ENCODE measurements at places on chromosomes 5 and 9.

- no peak for DNase-seq
These were observed 31.4 kb upstream of the ERAP1 start for GRCh38 chr5:96839071-96839592.

- no peak for DNase-seq
These were observed 11.8 kb downstream of the IL6ST start for GRCh38 chr5:55982957-55983381.

DNA sequence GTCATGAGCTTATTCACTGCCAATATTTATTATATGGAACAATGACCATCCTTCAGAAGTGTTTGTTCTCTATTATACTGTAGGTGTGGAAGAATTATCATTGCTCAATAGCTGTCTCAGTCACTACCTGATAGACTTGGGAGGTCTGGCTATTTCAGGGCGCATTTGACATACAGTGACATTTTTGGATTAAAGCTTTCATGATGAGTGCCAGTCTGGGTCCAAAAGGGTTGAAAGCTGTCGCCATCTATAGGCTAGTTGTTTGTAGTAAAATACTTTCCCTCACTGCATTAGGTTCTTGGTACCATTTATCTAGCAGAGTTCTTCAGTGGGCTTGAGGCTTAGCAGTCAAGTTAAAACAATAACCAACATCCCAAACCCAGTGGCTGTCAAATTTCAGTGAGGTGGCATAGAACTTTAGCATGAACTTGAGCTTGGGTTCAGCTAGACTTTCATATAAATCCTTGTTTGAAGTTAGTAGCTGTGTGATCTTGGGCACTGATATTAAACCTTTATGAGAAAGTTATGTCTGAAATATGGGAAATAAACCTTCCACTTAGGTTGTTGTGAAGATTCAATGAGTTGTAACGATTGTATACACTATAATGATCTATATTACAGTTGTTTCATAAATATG is 110.5 kb upstream of the CDKN2B start:
- no peak for DNase-seq

DNA sequence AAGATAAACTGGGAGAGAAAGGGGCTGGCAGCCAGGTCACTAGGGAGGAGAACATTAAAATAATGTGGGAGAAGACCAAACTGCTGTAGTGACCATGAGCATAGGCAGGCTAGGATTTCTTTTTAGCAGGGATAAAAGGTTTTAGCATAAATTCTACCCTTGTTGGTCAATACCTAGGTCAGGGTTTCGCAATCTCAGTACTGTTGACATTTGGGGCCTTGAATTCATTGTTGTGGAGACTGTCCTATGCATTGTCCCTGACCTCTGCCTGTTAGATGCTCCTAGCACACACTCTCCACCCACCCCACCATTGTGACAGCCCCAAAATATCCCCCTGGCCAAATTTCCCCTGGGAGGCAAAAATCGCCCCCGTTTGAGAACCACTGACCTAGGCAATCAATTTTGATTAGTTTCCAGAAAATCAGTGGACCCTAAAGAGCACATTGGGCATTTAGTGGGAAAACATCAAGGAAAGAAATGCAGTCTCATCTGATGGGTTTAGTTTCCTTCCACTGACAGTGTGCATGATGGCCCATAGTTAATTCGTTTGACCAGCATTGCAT is 181.4 kb downstream of the NTRK2 start:
- no peak for DNase-seq

DNA sequence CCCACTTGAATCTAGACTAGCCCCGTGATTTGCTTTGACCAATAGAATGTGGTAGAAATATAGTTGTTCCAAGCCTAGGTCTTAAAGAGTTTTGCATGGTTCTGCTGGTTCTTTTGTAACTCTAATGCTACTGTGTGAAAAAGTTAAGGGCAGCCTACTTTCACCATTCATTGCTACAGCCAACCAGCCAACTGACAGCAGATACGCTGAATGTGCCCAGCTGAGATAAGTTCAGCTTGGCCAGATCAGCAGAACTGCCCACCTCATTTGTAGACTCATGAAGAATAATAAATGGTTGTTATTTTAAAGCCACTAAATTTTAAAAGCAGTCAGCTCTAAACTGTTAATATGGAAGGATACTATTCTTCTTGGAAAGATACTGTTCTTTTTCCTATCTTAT is 23.9 kb downstream of the NR3C1 start:
- DNase-seq: no peak

- DNase-seq: no peak
These were observed 36.0 kb downstream of the WHRN start for GRCh38 chr9:114469091-114469853.

- DNase-seq: no peak
These were observed 32.9 kb upstream of the STX17 start for GRCh38 chr9:99873531-99873930.

GRCh38 chr5:67677422-67677970 is 480.9 kb upstream of the CD180 start:
- DNase-seq: no peak

GRCh38 chr9:109886617-109887016 is 106.6 kb downstream of the PALM2AKAP2 start:
- DNase-seq: no peak

DNA sequence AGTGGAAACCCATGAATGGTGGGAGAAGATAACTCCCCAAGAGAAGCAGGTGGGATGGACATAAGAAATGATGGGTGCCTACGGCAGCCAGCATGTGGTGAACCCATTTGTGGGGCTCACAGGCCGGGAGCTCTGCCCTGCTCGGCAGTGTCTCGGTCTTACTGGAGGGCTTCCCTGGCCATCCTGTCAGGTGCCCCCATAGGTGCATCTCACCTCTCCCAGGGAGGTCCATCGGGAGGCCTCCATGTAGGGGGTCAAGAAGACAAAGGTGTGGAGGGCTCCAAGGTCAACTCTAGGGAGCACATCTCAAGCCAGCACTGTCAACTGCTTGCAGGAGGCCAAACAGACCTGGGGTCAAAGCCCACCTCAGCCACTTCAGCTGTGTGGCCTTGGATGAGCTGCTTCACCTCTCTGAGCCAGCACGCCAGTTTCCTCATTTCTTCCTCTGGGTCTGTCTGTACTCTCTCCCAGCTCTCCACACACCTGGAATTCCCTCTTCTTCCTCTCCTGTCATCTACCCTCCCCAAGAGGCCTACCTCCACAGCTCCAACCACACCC is 10.5 kb upstream of the ADGRD2 start:
- DNase-seq: no peak

DNA sequence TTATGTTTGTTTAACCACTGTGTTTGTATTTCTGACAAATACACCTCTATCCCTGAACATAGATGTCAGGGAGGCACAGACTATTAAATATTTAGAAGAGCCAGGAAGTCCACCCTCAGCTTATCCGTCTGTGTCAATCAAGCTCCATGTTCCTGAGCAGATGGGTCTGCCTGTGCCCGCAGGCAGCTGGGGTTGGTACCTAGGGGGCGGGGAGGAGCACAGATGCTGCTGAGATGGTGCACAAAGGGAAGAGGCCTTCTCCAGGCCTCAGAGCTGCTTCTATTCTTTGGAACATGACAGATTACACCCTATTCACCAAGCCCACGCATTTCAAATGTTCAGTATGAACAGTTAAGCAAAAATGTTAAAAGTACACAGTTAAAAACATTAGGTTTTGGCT is 142.1 kb downstream of the EPB41L4A start:
- no peak for DNase-seq

DNA sequence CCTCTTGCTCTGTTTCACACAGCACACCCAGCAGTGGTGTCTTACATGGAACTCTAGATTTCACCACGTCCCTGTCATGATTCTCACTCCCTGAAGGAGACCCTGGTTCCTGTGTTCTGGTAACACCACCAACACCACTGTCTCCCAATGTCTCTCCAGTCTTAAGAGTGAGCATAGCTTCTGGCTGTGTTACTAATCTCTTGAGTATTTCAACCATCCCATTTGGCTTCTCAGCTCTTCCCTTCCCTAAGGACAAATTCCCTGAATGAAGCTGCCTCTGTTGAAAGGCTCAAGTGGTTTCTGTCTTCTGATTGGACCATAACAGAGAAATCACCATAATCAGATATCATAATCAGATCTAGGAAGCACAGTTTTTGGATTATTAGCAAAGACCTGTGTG is 311.8 kb downstream of the DNAH5 start:
- no peak for DNase-seq

- no peak for DNase-seq
These were observed 142.0 kb upstream of the TRPM3 start for GRCh38 chr9:71263451-71263850.

DNA sequence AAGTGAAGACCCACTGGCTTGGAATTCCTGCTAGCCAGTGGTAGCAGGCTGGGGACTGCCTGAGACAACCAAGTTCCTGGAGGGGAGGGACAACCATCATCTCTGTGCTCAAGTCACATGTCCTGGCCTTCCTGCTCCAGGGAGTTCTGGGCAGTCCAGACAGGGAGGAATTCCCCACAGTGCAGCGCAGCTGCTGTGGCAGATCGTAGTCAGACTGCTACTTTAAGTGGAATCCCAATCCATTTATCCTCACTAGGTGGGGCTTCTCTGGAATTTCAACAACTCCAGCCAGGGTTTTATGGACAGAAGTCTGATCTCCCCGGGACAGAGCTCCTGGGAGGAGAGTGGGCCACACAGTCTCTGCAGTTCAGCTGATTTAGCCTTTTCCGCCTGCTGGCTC is 20.9 kb upstream of the OR5C1 start:
- no peak for DNase-seq

- DNase-seq: no peak
These were observed 192.1 kb upstream of the CLINT1 start for GRCh38 chr5:158051036-158051435.

DNA sequence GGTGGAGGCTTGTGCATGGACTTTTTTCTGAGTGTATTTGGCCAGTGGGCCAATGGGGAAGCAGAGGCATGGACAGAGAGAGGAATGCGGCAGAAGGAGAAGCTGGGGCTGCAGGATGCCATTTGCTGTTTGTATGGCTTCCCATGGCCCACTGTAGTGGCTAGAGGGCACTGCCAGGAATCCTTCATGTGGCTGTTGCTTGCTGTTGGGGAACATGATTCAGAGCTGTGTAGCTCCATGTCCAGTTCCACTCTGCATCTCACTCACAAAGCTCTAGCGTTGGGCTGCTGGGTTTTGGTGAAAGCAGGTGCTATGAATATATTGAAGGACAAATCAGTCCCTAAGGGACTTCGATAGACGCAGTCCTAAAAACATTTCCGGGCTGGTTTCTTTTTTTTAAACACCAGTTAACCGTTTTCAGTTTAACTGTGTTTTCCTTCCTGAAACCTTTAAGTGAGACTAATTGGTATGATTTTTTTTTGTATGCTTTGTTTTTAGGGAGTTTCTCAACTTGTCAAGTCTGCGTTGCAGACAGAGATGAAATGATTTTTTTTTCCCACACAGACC is 51.3 kb downstream of the SLC22A5 start:
- DNase-seq: no peak

GRCh38 chr5:21397693-21398092 is 1409.7 kb upstream of the CDH18 start:
- no peak for DNase-seq

DNA sequence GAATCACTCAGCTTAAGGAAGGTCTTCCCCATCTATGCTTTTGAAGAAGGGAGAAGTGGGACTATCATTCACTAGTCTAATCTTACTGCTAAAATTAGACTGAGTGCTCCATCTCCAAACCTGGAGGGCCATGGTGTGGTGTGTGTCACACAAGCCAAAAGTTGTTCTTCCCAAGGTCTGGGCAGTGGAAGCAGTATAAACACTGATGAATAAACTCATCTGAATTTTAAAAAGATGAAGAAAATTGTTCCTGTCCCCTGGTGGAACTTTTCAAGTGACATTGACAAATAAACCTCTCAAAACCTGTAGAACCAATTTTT is 16.2 kb downstream of the STX17 start:
- no peak for DNase-seq

GRCh38 chr5:78824831-78825281 is 160.3 kb downstream of the ARSB start:
- DNase-seq: no peak

GRCh38 chr5:94017579-94017978 is 276.2 kb upstream of the POU5F2 start:
- DNase-seq: no peak

GRCh38 chr9:109083813-109084405 is 35.8 kb downstream of the TMEM245 start:
- no peak for DNase-seq

GRCh38 chr5:143403593-143404415 is at the start of gene NR3C1:
NR3C1 (minus strand) TSS chr5:143403686; CDS start chr5:143400839, 2,847 bp downstream.
- DNase-seq: peak; percentile 80

DNA sequence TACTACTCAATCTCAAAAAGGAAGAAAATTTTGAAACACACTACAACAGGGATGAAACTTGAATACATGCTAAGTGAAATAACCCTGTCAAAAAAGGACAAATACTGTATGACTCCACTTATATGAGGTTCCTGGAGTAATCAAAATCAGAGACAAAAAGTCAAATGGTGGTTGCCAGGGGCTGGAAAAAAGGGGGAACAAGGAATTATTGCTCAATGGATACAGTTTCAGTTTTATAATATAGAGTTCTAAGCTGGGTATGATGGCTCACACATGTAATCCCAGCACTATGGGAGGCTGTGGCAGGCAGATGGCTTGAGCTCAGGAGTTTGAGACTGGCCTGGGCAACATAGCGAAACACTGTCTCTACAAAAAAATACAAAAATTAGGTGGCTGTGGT is 29.0 kb downstream of the ETF1 start:
- no peak for DNase-seq

- DNase-seq: no peak
These were observed 11.3 kb downstream of the AFAP1L1 start for GRCh38 chr5:149282966-149283332.

GRCh38 chr9:124531115-124531514 is 23.9 kb upstream of the NR5A1 start:
- DNase-seq: no peak

DNA sequence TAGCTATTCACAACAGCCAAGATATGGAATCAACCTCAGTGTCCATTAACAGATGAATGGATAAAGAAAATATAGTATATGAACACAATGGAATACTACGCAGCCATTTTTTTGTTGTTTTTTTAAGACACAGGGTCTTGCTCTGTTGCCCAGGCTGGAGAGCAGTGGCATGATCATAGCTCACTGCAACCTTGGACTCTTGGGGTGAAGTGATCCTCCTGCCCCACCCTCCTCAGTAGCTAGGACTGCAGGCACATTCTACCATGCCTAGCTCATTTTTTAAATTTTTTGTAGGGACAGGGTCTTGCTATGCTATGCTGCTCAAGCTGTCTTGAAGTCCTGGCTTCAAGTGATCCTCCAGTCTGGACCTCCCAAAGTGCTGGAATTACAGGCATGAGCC is 38.5 kb downstream of the CERT1 start:
- DNase-seq: no peak
